ENCODE measurements at places on chromosomes 1 and 21.

- DNase-seq = no peak
Measured at GRCh38 chr1:26550946-26551345, 21.4 kb downstream of the RPS6KA1 start.

DNA sequence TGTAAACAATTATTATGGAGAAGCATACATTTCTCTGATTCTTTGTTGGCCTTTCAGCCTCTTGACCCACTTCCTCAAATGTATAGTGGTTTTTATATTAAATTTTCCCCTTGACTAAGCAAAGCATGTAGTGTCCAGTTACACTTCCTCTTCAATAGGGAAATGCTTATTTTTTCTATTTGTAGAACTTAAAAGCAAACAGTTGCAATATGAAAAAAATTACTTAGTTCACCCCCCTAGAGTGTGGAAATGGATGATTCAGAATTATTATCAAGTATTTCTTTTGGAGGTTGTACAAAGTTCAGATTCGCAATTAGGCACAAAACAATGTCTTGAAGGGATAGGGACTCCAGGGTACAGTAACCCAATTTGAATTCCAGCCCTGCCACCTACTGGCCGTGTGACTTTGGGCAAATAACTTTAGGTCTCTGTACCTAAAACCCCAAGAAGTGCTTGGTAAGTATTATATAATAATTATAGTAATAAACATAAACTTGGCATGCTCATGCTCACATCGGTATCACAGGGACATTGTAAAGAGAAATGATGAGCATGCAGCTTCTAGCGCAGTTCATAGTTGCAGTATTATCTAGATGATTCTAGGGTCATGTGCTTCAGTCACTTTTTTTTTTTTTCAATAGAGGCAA, 28.6 kb upstream of the IFNGR2 start:
- DNase-seq = no peak

GRCh38 chr1:42379794-42380585, 602 bp upstream of the RIMKLA start:
- DNase-seq = no peak

DNA sequence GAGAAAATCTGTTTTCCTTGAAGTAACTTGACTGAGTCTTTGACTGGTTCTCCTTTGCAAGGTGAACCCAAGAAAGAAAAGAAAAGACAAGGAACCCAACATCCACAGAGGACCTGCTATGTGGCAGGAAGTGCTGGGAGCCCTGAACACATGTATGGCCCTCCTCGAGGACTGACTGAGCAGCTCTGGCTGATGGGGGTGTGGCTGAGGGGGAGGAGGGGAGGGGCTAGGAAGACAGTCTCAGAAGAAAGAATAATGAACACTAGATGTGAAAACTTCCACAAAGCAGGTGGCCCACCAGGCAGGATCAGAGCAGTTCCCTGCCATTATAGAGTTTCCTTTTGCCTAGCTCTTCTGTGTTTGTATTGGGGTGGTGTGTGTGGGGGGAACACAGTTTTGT, 26.1 kb downstream of the NENF start:
- no peak for DNase-seq

GRCh38 chr1:42767510-42768000, 506 bp downstream of the C1orf50 start:
- no peak for DNase-seq

DNA sequence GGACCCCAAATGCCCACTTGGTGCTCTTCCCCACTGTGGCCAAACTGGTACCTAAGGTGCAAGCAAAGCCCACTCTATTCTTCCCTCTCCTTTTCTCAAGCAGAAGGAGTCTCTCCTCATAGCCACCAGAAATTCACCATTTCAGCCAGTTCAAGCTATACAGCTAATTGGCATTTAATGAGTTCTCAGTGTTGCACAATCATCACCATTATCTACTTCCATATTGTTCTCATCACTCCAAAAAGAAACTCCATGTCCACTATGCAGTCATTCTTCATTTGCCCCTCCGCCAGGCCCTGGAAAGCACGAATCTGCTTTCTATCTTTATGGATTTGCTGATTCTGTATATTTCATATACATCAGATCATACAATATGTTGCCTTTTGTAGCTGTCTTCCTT, 9.9 kb upstream of the ATG4C start:
- no peak for DNase-seq

GRCh38 chr1:180213401-180214170, 16.5 kb upstream of the LHX4 start:
- DNase-seq = no peak

DNA sequence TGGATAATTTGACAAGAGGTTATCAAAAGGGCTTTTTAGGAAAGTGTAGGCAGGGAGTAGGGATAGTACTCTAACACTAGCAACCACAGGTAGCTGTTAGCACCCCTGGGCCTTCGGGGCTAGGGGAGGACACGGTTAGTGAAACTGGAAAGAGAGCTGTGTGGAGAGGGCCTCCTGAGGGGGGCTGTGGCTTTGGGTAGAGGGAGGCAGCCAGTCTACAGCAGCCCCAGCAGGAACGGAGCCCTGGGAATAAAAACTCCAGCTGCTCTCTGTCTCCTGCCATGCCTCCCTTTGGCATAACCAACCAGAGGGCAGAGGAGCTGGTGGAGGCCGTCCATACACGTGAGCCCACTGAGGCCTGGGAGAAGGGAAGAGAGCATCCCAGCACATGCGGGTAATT, 223.2 kb downstream of the FOXD2 start:
- DNase-seq = no peak

- no peak for DNase-seq
Measured at GRCh38 chr1:23578311-23578996, 19.2 kb upstream of the ID3 start.

GRCh38 chr1:151222130-151222529, 23.8 kb downstream of the PIP5K1A start:
- DNase-seq = no peak

DNA sequence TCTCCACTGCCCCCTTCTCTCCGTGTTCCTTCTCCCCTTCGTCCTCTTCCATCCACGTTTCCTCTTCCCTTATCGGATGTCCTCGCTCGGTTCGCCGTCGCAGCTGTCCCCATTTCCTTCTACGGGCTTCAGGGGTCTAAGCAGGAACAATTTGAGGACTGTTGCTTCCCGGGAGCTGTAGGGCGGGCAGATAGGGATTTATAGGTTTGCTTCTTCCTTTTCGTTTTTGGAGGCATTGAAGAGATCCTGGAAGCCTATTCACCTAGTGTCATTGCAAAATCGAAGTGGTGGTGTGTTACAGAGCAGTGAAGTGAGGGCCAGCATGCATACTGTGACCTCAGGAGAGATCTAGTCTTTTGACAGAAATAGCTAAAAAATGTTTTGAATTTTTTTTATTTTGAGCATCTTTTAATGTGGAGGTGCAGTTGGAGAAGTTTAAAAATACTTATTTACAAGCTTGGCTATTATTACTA, 897 bp downstream of the ZYG11B start:
- no peak for DNase-seq

GRCh38 chr21:20999659-21000058, 1.4 kb downstream of the NCAM2 start:
- DNase-seq = no peak

DNA sequence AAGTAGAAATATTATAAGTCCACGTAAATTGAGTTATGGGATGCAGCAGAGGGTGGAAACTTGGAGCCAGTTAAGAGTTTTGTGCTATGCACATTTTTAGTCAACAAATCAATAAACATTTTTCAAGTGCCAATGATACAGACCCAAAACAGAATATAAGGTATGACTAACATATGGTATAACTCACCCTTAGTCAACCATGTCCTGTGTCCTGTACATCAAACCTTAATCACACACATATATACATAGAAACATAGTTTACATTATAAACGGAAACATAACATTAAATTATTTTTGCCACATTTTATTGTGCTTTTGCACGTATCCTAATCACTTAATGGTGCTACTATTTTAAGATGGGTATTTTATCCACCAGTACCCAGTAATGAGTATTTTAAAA, 136.1 kb upstream of the USH2A start:
- DNase-seq = no peak

- no peak for DNase-seq
Measured at GRCh38 chr1:150955280-150955679, 19.4 kb downstream of the CERS2 start.

GRCh38 chr1:15261155-15262002, 14.4 kb downstream of the FHAD1 start:
- no peak for DNase-seq

- no peak for DNase-seq
Measured at GRCh38 chr1:245226203-245226499, 71.4 kb downstream of the KIF26B start.

DNA sequence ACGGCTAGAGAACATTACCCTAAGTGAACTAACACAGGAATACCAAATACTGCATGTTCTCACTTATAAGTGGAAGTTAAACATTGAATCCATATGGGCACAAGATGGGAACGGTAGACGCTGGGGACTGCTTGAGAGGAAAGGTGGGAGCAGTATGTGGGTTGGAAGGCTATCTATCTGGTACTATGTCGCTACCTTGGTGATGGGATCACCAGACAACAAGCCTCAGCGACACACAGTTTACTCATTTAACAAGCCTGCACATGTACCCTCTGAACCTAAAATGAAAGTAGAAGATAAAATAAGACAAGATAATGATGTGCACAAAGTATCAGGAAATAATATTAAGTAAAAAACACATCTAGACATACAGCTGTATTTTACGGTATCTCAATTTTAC, 819 bp downstream of the PYHIN1 start:
- DNase-seq = no peak

DNA sequence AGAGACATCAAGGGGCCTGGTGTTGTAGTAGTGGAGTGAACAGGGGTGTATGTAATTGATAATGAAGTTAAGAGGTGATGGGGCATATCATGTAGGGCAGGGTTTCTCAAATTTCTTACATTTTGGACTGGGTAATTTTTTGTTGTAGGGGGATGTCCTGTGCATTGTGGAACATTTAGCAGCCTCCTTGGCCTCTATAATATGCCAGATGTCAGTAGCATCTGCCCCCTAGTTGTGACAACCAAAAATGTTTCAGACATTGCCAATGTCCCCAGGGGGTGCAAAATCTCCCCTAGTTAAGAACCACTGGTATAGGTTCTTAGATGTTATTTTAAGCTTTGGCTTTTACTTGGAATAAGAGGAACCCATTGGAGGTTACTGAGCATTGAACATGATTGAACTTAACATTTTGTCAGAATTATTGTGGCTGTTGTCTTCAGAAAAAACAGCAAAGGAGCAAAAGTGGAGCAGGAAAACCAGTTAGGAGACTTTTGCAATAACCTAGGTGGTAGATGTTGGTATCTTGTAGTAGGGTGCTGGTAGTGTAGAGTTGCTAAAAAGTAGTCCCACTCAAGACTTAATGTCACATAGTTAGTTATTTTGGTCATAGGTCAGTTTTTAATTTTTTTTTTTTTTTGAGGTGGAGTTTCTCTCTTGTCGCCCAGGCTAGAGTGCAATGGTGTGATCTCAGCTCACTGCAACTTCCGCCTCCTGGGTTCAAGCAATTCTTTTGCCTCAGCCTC, 6.2 kb downstream of the ZNF326 start:
- no peak for DNase-seq

GRCh38 chr1:37831809-37832208, 23.8 kb upstream of the YRDC start:
- no peak for DNase-seq

GRCh38 chr1:112541299-112541698, 32.5 kb downstream of the WNT2B start:
- DNase-seq = no peak

GRCh38 chr1:85617633-85618100, 37.1 kb downstream of the CCN1 start:
- DNase-seq = no peak

DNA sequence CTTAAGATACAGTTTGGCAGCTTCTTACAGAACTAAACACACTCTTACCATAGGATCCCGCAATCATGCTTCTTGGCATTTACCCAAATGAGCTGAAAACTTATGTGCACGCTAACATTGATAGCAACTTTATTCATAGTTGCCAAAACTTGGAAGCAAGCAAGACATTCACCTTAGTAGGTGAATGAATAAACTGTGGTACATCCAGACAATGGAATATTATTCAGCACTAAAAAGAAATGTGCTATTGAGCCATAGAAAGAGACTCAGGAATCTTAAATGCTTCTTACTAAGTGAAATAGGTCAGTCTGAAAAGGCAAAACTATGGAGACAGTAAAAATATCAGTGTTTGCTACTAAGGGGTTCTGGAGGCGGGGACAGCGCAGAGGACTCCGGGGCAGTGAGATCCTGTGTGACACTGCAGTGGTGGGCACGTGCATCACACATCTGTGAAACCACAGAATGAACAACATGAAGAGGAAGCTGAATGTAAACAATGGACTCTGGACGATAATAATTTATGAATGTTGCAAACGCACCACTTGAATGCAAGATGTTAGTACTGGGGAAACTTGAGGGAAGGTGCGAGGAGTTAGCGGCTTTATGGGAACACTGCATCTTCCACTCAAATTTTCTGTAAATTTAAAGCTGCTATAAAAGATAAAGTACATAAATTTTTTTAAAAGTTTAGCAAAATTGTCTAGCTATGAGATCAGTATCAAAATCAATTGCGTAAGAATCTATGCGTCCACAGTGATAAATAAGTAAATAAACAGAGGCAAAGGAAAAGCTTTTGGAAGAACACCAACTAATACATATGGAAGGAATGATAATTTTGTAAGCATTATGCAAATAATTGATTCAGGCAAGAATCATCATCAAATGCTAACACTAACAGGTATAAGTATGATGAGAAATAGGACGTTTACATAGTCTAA, 15.4 kb upstream of the SPATC1L start:
- DNase-seq = no peak

DNA sequence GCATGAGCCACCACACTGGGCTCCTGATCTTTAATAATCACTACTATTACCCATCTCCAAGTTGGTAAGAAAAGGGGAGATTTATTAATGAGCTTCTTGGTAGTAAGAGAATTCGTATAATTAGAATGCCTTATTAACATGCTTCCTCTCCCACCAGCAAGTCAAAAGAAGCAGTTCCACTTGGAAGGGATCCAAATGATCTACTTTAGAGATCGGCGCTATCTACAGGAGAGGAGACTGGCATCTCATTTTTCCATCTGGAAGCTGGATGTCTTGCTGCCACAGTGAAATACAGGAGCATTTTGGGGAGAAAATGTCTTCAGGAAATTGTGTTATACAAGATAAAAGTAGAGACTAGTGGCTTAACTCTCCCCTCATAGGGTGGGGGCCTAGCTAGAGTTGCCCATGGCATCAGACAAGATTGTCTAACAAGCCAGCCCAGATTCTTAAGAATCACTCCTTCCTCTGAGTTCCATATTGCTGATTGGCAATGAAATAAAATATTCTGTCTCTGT, 33.6 kb upstream of the CAMSAP2 start:
- DNase-seq = no peak

DNA sequence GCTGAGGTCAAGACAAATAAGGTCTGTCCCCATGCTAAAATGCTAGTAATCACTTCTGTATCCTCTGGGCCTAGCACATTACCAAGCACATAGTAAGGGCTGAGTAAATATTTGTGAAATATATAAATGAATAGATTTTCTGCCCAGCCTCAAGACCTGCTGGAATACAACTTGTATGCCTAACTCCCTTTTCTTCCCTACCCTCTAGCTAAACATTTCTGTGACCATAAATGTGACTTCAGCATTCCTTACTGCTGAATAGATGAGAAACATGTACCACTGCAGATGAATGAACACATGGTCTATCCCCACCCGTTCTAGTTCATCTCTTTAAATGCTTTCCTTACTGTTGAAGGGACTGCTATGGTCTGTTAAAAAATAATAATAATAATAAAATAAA, 209.0 kb upstream of the HOOK1 start:
- no peak for DNase-seq

All from dorsolateral prefrontal cortex (tissue), 122 donors.